ENCODE measurements at places on chromosomes 16 and 17. TPM values are rescaled to one million over a fixed set of nuclear protein-coding genes. Genes with fewer than 3 reads are reported as not detected.

DNA sequence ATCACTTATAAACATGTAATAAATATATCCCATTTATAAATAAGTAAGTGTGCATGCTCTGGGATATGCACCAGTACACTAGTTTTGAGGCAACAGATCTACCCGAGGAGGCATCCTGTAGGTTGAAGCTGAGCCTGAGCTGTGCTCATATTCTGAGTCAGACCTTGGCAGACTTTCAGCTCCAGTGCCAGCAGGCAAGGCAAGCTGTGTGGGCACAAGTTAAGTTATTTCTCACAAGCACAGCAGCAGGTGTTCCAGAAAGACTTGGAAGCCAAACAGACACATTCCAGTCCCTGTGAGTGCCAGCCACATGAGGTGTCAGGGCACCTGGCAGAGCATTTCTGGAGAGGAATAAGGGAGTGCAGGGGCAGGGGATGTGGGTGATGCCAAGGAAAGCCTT, 1.3 kb upstream of the CLEC19A start:
- DNase-seq, result no peak

GRCh38 chr17:29838961-29839360, 91.1 kb downstream of the SSH2 start:
- DNase-seq, result no peak

DNA sequence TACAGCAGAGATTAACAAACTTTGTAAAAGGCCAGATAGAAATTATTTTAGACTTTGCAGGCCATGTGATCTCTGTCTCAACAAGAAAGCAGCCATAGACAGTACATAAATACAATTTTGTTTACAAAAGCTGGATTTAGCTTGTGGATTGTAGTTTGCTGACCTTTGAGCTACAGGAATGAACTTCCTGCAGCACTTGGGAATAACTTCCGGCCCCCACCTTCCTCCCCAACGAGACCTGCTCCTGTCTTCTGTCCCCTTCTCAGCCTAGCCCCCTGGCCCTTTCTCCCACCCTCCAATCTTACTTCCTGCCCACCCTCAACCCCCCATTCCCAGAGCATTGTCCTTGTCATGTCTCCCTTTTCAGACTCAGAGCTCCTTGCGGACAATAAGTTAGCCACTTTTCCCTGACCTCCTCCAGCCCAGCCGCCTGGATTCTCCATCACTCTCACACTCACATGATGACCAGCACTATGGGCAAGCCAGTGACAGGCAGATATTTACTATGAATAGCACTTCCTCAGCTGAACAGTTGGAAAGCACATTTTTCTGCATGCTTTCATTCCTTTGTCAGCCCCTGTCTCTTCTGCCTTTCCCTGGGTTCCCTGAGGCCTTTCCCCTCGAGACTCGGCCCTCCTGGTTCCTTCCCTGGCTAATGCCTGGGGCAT, 27.6 kb upstream of the DLX3 start:
- no peak for DNase-seq

- no peak for DNase-seq
Measured at GRCh38 chr17:48175692-48176470, 68.3 kb downstream of the SNX11 start.

GRCh38 chr17:19538095-19539039, 4.7 kb downstream of the SLC47A1 start:
- DNase-seq, result no peak

The MGAT5B gene
- total RNA-seq, result 0.16 TPM

- no peak for DNase-seq
Measured at GRCh38 chr16:1184980-1185379, 32.1 kb downstream of the CACNA1H start.

GRCh38 chr16:81444448-81445121, at the start of gene CMIP:
CMIP (plus strand) TSS chr16:81444808.
- DNase-seq, result peak; percentile 98

- DNase-seq, result peak; percentile 55
Measured at GRCh38 chr17:8223356-8224126, 13.2 kb upstream of the AURKB start.

- DNase-seq, result no peak
Measured at GRCh38 chr16:87833548-87833947, 35.8 kb downstream of the SLC7A5 start.

DNA sequence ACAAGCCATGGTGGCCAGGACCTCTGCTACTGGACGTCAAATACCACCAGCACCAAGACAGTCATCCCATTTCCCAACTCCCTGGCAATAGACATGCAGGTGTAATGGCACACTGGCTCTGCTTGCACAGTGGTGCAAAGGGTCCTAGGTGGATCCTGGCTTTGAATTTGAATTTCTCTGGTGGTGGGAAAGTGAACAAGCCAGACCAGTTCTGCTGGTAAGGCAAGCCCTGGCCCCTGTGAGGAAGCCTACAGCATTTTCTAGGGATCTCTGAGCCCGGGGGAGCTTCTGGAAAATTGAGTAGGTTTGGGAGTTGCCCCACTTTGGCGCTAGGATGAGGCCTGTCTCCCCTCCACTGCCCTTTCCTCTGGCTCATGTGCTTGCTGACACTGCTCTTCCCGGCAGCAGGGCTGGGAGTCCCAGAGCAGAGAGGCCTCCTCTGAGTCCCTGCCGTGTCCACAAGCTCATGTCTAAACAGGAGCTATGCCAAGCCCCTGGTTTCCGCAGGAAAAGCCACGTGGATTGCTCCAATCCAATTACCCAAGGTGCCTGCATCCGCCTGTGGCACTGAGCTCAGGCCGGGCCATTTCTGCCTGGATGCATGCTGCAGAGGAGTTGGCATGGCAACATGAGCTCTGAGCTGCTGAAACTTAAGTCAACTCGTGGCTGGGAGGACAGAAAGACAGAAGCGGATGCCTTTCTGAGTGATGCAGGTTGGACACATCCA, 67.0 kb downstream of the PRMT7 start:
- DNase-seq, result no peak

DNA sequence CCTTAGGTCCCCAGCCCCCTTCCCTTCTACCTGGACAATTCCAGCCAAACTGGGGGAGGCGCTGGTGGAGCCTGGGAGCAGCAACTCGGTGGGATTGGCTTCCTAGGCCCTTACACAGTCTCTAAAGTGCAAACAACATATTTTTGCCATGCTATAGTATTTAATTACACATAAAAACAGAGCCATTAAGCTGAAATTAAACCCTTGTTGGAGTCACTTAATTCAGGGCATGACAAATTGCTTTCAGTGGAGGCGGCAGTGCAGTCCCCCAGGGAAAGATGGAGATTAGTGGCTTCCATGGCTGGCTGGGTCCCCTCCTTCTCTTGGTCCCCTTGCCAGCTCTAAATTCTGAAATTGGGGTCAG, 17.3 kb downstream of the IGFBP4 start:
- no peak for DNase-seq

DNA sequence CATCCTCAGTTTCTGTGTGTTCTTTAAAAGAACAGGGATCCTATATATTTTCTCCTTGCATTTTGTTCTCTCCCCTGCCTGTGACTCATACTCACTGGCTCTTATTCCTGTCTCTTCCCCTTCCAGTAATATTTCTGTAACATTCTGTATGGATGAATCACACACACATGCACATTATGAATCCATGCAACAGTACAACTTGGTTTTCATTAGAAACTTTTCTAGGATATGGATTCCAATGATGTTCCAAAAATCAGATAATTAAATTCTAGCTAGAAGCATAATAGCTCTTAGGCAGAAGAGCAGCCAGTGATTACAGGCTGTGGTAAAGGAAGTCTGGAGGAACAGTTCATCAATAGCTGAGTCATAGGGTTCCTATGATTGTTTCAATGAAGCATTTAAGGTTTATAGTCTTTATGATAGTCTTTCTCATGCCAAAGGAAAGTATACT, 119.6 kb upstream of the PMFBP1 start:
- DNase-seq, result no peak

DNA sequence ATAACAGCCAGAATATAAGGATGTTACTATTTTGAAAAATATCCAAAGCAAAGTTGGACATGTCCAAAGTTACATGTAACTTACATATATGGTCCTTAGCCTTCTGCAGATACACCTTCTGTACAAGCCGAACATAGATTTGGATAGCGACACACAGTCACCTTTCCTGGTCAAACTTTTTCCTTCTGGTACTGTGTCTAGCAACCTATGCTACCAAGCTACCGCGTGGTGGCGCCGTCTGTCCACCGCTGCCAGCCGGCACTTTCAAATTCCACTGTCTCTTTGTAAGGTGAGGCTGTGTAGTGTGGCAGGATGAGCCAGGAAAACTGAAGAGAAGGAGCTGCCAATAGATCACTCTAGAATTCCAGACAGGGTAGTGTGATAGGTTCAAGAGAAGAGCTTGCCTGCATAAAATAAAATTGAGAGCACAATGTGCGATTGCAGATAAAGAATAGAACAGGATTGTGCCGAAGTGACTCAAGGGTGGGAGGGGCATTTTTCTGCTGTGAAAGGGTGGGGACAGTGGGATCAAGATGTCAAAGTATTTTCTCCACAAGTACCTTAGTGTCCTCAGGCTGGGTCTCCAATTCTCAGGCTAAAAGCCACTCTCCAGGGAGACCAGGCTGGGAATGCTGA, 366.9 kb downstream of the SLC39A11 start:
- peak; percentile 73 for DNase-seq

The KCNH4 gene
- 1.8 TPM for total RNA-seq

The FBF1 gene
- 10.6 TPM for total RNA-seq

DNA sequence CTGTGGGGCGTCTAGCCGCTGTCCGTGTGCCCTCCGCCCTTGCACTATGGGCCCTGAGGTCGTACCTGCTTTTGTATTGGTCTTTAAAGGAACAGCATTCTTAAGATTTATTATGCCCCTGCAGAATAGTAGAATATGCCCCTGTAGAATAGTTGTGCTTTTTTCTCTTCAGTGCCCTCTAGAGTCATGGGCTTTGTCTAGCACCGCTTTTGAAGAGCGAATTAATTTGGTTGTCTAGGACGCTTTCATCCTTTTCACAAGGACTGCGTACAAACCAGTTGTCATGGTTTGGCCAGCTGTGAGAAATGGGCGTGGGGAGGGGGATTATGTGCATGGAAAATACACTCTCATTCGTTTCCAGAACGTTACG, 621 bp downstream of the CEP95 start:
- DNase-seq, result peak; percentile 47

The CCL15 gene
- total RNA-seq, result not detected

The TBC1D3C gene
- not detected for total RNA-seq

The PROCA1 gene
- total RNA-seq, result 5.6 TPM

DNA sequence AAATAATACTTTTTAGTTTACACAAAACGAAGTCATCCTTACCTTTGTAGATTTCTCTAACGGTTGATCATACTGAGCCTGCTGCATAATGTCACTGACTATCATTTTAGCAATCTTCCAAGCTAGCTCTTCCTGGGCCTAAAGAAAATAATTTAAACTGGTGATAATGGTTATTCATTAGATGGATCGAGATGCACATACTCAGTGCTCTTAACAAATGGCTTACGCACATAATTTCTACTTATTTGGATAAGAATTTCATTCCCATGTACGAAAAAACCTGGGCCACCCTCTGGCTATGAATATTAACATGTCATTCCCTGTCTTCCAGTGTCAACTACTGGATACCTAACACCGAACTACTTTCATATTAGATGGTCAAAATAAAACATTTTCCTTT, 41.4 kb upstream of the ULK2 start:
- DNase-seq, result no peak

DNA sequence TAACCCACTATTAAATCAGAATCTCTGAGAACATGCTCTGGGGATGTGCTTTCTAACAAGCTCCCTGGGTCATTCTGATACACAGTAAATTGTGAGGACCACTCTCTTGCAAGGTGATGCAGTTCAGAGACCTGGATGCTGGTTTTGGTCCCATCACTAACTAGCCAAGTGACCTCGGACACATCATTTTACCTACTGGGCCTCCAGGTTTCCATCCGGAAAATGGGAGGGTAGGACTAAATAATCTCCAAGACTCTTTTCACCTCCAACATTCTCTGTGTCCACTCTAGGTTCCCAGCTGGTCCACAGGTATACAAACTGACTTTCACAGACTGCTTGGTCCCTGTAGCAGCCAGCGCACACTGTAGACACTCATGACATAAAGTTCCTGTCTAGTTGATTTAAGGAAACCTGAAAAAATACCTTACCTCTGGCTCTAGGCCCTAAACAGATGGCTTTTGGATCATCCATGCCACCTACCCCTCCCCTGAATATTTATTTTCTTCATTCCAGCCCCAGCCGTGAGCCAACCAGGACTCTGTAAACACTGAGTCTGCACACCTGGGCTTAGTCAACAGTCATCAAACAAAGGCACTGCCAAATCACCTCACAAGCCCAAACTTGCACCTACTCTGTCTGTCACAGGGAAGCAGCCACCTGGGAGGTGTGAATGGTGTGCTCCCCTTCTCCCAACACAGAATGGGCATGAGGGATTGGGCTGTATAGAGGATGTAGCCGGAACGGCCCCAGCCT, 51.3 kb upstream of the MRPS23 start:
- no peak for DNase-seq

The MYH1 gene
- not detected for total RNA-seq

DNA sequence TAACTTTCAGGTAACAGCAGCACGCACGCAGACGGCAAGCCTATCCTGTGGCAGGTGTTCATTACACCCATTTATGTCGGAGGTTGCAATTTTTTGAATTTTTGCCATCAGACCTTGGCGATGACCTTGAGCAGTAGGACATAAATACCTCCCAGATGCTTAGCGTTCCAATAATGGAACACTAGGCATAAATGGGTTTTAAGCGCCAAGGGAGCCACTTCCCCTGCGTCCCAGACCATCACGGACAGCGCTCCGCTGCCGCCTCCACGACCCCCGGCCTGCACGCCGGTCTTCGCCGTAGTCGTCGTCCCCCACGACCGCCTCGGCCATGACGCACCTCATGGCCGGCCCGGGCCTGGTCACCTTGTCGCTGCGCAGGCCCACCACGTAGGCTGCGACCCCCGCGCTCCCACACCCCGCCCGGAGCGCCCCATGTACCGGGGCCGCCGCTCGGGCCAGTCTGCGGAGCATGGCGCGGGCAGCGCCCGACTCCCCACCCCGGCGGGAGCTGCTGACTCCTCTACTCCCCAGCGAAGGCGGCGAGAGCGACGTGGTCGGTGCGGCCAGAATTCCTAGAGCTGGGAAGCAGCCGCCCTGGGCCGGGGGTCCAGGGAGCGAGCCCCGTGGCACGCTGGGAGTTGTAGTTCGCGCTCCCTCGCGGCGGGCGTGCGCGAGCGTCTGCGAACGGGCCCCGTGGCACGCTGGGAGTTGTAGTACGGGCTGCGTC, 22.7 kb downstream of the TMEM235 start:
- peak; percentile 90 for DNase-seq

The PRSS36 gene
- 1.1 TPM for total RNA-seq

The ZNF287 gene
- total RNA-seq, result 0.22 TPM

GRCh38 chr16:81483064-81483969, 38.7 kb downstream of the CMIP start:
- no peak for DNase-seq

- no peak for DNase-seq
Measured at GRCh38 chr16:2299915-2300192, 31.9 kb upstream of the RNPS1 start.

DNA sequence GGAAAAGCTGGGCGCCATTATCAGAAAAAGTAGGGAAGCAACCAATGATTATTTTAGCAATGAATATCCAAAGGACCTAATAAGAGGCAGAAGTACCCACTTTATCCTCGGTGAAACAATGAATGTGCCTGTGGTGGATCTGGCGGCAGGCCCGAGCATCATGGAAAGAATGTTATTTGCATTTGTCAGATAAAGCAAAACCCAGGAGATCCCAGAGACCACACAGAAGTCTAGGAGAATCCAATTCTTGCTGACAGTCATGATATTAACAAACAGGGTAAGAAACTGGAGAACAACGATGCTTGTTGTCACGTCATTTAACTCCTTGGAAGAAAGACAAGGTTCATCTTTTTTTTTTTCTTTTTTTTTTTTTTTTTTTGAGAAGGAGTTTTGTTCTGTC, 12.0 kb upstream of the TNRC6A start:
- no peak for DNase-seq
